ENCODE measurements at places on chromosomes 2 and 18.

GRCh38 chr2:224850081-224850480 lies 133.9 kb upstream of the CCDC195 start:
- no peak for DNase-seq

DNA sequence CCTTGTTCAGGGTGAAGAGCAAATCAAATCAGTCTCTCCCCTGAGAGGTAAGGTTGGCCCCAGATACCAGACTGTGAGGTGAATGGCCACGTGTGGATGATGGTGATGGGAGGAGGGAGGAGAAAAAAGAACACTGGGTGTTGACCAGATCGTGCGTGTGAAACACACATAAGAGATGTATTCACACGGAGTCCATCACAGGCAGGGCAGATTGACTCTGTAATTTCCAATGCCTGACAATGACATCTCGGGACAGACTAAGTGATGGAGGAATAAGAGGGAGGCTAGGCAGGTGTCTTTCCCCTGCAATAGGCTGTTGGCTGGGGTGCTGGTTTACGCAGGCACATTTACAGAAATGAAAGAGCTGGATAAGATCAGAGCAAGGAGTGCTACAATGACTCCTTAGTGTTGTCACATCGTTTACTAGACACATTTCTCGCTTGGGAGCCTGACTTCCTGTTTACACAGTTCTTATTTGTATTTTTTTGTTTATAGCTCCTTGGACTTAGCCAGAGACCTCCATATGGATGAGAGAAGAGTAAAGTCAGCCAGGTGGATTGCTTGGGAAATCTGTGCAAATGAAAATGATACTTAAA lies 43.1 kb downstream of the CPO start:
- no peak for DNase-seq

DNA sequence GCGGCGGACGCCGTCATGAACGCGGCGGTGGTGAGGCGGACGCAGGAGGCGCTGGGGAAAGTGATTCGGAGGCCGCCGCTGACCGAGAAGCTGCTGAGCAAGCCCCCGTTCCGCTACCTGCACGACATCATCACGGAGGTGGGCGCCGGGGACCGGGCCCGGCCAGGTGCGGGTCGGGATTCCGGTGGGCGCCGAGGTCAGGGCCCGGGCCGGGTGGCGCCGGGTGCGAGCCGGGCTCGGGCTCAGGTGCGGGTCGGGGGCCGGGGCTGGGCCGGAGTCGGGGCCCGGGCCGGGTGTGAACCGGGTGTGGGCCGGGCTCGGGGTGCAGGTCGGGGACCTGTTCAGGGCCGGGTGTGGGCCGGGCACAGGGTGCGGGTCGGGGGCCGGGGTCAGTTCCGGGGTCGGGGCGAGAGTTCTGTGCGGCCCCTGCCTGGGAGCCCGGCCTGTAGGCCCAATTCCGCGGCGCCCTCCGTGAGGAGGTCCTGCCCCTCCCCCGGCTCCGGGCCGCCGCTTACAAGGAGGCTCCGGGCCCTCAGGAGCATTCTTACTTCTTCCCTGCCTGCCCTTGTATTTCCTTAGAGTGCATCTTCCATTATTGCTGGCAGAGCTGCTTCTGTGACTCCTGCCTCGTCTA lies 447 bp downstream of the TRAF3IP1 start:
- DNase-seq: no peak

- no peak for DNase-seq
Measured at GRCh38 chr2:54947136-54947535, 103.1 kb downstream of the RTN4 start.

DNA sequence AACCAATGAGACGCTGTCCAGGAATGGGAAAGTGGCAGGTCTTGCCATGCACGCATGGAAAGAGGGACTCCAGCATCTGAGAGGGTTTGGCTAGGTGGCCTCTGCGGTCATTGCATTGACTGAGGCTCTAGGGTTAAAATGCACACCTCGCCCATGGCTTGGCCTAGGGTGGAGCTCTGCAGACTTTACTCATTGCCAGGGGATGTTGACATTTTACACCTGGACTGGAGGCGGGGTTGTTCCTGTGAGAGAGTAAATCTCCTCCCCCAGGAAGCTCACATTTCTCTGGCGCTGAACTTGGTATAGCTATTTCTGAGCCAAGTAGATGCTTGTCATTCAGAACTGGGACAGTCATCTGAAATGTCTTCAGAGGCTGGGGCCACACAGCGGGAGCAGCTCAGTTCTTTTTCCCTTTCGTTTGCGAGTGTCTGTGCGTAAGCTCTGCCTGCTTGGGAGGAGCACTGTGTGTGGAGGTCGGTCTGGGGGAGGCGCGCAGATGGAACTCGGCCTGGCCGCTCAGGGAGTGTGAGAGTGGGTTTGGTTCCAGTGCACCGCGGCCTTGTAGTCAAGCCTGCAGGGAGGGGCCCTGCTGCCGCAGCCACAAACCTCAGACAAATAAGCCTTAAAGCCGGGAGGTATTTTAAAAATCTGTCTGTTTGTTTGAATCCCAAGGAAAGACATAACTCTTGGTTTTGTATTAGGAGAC lies 76.5 kb downstream of the LPIN1 start:
- DNase-seq: no peak

- DNase-seq: no peak
Measured at GRCh38 chr18:9209279-9209678, 72.7 kb downstream of the ANKRD12 start.

- DNase-seq: no peak
Measured at GRCh38 chr18:59468821-59469220, 109.8 kb upstream of the LMAN1 start.

DNA sequence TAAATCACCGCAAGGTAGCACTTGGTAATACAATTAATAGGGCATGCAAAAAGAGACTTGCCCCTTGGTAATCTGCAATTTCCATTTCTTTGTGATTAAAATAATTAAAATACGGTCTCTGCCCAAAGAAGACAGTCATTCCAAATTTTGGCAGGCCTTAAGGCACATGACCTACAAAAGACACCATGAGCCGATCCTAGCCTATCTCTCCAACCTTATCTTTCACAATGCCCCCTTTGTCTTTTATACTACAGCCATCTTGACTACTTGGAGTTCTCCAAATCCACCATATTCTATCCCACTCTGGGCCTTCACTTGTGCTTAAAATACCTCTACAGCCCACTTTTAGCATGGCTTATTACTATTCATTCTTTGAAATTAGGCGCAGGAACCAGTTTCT lies 23.3 kb downstream of the CFAP210 start:
- no peak for DNase-seq

Data from T-helper 22 cell (primary cell).